ENCODE measurements at places on chromosomes 13 and 19.

GRCh38 chr13:41603917-41604316 lies 146.6 kb downstream of the RGCC start:
- DNase-seq: no peak

DNA sequence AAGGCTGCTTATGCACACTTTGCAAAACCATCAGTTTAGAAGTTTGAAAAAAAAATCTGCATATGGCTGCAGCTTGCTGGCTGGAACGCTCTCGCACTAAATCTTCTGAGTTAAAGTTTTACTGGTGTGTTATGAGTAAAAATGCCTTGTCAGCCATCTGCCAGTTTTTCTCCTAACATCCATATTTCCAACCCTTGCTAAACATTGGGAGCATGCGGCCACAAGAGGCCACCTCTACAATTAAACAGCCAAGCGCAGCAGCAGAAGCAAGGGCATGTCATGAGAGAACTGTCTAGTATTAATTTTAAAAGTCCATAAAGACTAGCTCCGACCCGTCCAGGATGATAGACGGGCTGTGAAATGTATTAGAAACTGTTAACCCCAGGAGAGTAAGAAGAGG lies 248.3 kb downstream of the TSHZ3 start:
- no peak for DNase-seq

- DNase-seq: no peak
Observed at GRCh38 chr13:113817860-113818691, 45.8 kb downstream of the GAS6 start.

GRCh38 chr19:40610396-40611064 lies 9.4 kb downstream of the LTBP4 start:
- DNase-seq: no peak

Data from stimulated activated CD4-positive, alpha-beta T cell treated with anti-CD3 and anti-CD28 coated beads, Interleukin-4, amount 100 ng/mL, for 48 hours (primary cell).